ENCODE measurements at places on chromosomes 5 and 9.

DNA sequence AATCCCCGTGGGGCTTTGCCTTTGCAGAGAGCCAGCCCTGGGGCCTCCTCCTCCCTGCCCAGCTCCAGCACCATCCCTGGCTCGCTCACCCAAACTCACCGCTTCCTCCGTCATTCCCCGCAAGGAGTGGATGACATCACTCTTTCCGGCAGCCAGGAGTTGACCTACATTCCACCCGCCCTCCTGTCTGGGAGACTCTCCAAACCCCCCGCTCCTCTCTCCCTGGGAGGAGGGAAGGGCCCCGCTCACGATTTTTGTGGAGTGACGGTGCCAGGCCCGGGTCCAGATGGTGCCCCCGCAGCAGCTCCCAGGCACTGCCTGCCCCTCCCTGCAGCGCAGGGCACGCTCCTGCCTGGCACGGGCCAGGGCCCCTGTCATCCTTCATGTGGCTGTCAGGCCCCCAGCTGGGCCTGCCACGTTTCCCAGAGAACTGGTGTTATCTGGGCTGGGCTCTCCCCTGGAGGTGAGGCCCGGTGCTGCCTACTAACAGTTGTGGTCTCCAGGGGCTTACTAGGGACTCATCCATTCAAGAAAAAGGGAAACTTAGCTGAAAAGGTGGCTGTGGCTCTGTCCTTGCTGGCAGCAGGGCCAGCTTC lies 52.3 kb downstream of the NTNG2 start:
- DNase-seq, result no peak

DNA sequence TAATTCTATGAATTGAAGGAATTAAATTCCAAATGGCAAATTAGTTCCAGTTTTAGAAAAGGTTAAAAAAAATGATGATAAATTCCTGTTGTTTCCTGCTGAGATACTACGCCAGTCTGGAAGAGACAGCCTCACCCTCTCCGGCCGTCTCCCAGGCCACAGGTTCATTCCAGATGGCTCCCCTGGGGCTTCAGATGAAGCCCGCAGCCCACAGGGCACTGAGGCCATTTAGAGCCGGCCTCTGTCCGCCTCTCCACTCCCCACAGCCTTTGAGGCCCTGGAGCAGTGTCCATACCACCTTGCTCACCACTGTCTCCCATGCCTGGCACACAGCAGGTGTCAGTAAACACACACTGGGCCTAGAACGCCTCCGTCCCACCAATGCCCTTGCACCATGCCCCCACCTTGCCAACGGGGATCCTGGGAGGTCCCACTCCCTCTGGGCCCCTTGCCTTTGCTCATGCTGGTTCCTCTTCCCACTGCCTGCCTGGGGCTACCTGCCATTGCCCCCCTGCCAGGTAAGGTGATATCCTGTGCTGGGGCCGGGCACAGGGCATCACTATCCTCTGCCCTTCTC lies 26.1 kb downstream of the GFPT2 start:
- no peak for DNase-seq

- DNase-seq, result no peak
These were observed 14.5 kb upstream of the ZNF622 start for GRCh38 chr5:16480144-16480543.

GRCh38 chr9:106288689-106289088 lies 574.3 kb upstream of the ZNF462 start:
- DNase-seq, result no peak

Measured in esophagus squamous epithelium (tissue), 5 donors.